SK-MEL-5 (cell line): ENCODE measurements at places on chromosomes 2 and 18. TPM values are rescaled to one million over a fixed set of nuclear protein-coding genes. Genes with fewer than 3 reads are reported as not detected.

Gene BOD1L2
- not detected in 2 replicates for total RNA-seq

DNA sequence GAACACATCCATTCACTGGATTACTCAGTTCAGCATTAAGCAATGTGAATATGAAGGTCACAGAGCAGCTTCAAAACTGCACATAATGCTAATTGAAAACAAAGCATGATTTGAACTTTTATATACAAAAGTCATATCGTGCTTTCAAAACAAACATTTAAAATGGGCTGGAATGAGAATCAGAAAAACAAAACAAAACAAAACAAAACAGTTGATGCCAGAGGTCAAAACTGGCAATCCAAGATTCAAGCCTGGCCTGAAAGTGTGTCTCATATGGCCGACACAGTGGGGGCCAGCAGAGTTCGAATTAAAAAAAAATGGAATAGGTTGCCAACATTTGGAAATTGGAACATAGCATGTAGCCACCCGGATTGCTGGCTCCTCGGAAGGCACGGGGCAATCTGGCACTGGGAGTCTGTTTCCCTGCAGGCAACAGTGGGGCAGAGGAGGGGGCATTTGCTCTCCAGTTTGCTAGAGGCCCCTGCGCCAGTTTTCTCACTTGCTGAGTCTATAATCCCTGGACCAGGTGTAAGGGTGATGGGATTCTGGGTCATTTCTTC is 294.4 kb downstream of the ZNF521 start:
- no peak for DNase-seq

DNA sequence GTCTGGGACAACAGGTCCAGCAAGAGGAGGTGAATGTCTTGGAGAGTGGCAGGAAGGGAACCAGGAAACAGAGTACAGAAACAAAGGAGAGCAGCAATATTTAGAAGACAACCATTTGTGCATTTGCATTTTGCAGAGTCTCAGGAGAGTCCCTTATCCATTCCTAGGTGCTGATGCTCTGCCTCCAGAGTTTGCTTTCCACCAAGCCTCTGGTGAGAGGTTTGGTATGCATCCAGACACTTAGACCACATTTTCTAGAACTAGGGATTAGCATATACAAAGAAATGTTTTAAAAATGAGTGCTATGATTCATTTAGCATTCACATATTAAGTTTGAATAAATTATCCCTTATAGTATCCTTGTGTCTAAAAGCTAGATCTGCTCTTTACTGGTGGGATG is 18.5 kb upstream of the LRATD1 start:
- no peak for DNase-seq

Gene ELMOD3
- total RNA-seq = 13.7 and 13.9 TPM in 2 replicates

Gene SNTG2
- total RNA-seq = not detected in 2 replicates

DNA sequence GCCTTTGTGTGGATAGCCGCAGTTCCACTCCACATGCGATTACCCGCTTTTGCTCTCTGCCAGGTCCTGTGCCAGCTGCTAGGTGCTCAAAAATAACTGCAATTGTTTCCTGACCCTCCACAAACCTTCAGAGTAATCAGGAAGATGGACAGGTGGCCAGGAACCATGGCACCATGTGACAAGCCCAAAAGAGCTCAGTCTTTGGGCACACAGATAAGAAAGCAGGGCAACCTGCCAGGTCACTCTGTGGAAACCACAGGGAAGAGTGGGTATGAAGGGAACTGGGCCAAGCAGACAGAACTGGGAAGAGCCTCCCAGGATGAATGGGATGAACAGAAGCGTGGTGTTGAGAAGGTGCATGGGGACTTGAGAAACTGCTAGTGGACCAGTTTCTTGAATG is 79.4 kb upstream of the AGAP1 start:
- DNase-seq = peak; percentile 7

GRCh38 chr2:198146346-198146940 is 342.1 kb downstream of the PLCL1 start:
- DNase-seq = no peak

GRCh38 chr18:9629709-9630108 is 15.3 kb upstream of the PPP4R1 start:
- DNase-seq = no peak

- DNase-seq = no peak
Measured at GRCh38 chr2:157813467-157813866, 62.7 kb downstream of the ACVR1 start.
